ENCODE measurements at places on chromosomes 5 and 9.

DNA sequence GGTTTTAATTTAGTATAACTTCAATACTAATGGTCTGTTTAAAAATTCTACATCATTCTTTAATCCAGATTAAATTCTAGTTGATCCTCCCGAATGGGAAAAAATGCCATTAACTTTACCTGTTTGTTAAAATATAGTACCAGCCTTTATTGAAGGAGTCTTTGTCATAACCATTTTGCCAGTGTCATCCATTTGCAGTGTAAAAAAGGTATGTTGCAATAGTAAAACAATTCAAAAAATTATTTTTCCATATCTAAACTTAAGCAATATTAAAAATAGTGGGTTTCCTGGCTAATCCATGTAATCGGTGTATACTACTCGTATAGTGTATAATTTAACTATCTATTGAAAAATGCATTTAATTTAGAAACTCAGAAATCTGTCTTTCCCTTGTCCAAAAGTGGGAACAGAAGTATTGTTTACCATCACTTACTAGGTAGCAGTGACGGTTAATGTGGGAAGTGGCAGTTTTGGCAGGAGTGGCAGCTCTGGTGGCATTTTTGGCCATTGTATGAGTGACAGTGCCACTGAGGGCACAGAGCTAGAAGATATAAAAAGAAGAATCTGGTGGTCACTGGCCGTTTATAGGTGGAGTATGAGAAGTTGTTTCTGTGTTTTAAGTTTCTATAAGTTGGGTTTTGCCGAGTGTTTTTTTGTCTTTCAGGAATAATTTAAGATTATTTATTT, 1.9 kb downstream of the AP3S1 start:
- DNase-seq: no peak

GRCh38 chr5:84274585-84275468, 109.9 kb downstream of the EDIL3 start:
- DNase-seq: no peak

DNA sequence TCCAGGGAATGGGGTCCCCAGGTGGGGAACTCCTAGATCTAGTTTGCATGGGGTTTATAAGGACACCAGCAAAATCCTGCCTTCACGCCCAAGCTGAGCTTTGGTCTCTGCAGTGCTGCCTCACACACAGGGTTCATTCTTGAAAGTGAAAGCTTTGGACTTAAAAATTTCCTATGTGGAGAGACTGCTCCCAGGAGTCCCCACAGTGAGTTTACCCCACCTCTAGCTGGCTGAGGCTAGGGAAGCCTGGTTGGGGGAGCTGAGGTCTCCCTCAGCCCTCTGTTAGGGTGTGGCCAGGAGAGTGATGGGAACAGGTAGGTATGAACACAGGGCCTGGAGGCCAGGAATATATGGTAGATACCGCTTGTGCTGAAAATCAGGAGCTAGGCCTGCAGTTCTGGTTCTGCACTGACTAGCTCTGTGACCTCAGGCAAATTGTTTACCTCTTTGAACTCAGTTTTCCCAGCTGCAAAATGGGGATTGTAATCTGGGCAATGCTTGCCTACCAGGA, 41.5 kb upstream of the LARP1 start:
- DNase-seq: no peak

- DNase-seq: no peak
These were observed 60.7 kb downstream of the BHMT start for GRCh38 chr5:79172269-79172668.
